ENCODE measurements at places on chromosomes 6 and 20.

DNA sequence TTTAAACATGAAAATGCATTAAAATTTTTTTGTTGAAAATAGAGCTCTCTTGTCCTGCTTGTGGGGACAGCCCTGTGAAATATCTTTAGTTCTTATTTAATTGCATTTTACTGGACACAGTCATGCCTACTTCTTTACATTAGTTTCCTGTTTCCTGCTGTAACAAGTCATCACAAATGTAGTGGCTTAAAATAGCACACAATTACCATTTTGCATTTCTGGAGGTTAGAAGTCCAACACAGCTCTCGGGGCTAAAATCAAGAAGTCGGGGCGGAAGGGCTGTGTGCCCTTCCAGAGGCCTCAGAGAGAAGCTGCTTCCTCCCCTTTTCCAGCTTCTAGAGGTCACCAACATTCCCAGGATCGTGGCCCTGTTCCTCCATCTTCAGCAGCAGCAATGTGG lies 29.4 kb downstream of the PNLDC1 start:
- no peak for DNase-seq

DNA sequence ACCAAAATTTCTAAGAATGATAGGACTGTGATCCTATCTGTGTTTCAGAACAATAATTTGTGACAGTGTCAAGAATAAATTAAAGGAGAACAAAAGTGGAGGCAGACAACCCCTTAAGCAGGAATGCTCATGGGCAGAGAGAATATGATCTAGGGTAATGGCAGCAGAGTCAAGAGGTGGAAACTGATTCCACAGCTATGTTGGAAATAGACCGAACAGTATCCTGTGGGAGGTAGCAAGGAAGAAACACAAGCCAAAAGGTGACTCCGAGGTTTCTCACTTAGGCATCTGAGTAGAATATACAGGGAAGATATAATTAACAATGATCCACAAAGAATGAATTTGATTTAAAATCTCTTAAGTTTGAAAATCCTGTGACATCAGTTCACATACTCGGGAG lies 100.5 kb downstream of the NRSN1 start:
- no peak for DNase-seq

GRCh38 chr6:30541515-30542403 lies 14.5 kb downstream of the GNL1 start:
- peak; percentile 42 for DNase-seq

DNA sequence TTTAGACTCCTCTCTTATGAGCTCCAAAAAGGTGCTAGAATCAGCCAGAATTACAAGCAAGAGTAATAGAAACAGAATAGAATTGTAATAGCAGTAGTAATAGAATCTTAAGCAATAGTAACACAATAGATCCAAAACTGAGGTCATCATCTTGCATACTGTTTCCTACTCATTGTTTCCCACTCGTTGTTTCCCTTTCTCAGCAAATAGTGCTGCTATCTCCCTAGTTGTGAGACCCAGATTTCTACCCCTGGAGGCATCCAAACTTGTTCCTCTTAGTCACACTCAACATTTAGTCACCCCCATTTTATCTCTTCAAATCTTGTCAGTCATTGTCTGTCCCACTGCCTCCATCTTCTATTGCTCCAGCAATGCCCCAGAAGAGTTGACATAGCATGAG lies 356.9 kb upstream of the MARCKS start:
- DNase-seq: no peak

- no peak for DNase-seq
These were observed 179.9 kb upstream of the TAB2 start for GRCh38 chr6:149137594-149137993.

DNA sequence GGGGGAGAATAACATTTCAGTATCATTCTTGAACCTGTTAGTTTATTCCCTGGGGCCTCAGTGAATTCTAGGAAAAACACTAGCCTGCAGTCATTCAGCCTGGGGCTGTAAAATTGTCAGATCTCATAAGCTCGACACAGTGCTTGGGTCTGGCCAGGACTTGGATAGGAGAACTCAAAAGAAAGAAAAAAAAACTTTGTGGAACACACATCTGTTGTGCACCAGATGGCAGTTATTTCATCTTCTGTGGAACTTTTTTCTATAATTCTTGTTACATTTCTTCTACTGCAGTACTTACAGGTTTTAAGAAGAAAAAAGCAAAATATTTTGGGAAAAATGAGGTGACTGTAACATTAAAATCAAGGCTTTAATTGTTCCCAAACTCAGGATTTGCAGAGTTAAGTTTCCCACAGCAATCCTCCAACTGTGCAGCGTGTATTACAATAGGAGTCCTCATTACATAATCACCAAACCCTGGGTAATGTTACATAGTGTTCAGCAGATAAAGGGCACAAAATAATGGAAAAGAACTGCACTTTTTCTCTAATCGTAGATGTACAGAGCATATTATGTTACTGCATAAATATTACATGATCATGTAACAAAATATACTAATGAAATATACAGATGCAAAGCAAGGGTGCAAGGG lies 531.1 kb upstream of the CITED2 start:
- no peak for DNase-seq

DNA sequence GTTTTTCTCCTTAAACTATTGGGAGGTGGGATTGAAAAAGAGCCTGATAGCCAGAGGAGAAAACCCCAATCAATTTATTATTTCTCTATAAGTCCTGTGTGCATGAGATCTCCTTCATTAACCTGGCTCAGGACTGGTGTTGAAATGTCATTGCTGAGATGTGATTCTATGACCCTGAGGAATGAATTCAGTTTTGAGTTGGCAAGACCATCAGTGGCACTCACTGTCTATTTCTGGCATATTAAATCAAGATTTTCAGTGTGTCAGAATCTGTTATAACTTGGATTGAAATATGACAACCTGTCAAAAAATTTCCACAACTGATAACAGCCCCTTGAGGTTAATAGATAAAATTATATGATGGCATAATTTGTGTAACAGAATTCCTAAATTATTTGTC lies 431.1 kb downstream of the TFAP2B start:
- no peak for DNase-seq

Measured in GF-D8 (cell line).